ENCODE measurements at places on chromosomes 6 and 20. TPM values are rescaled to one million over a fixed set of nuclear protein-coding genes. Genes with fewer than 3 reads are reported as not detected.

- peak; percentile 54 for DNase-seq
These were observed 46.8 kb downstream of the PYGB start for GRCh38 chr20:25294459-25295385.

Gene CRISP3
- total RNA-seq: not detected

DNA sequence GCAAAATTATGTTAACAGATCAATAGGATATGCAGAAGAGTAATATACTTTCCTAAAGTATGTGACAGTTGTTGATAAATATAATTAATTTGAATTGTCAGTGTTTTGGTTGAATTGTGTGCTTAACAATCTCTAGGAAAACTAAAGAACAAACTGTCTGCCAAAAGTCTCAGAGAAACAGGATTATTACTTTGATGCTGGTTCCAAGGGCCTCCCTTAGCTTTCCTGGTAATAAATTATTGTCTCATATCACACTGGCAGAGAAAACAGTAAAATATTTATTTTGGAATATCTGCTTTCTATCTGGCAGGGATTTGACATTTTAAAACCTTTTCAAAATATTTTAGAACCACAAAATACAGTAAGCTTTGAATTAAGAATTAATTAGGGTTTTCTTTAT lies 40.1 kb upstream of the CARMIL1 start:
- DNase-seq: no peak

Gene TP53RK
- 18.8 TPM for total RNA-seq

Gene KCNK16
- total RNA-seq: not detected

Gene CPXM1
- 9.8 TPM for total RNA-seq

Gene SLC35B3
- 13.3 TPM for total RNA-seq

DNA sequence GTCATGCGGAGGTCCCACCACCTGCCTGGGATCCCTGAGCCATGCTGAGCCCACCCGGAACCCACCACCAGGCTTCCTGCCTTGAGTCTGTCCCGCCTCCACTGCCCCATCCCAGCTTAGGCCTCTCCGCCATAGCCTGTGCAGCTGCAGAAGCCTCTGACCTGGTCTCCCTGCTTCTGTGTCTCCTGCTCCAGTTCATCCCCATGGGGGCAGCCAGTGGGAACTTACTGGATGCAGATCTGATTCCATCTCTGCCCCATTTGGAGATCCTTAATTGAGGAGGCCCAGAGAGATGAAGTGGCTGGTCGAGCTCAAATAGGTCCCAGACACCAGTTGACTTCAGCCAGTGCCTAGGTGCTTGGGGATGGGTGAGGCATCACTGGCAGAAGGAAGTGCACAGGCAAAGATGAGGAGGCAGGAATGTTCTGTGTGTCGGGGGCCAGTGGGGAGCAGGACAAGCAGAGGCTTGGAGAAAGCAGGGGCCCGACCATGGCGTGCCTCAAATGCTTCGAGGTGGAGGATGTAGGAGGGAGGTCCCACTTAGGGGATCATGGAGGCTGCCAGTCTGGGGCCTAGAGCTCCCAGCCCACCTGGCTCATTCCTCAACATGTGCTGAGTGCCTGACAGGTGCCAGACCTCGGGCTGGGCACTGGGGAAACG lies 112.8 kb downstream of the TOX2 start:
- no peak for DNase-seq

GRCh38 chr20:43444107-43444506 lies 13.6 kb upstream of the SRSF6 start:
- no peak for DNase-seq

All from activated B cell treated with CpG ODN at 0.5 μM for 24 hours (primary cell).